Daoy (cell line): ENCODE measurements at places on chromosomes 1 and 21.

DNA sequence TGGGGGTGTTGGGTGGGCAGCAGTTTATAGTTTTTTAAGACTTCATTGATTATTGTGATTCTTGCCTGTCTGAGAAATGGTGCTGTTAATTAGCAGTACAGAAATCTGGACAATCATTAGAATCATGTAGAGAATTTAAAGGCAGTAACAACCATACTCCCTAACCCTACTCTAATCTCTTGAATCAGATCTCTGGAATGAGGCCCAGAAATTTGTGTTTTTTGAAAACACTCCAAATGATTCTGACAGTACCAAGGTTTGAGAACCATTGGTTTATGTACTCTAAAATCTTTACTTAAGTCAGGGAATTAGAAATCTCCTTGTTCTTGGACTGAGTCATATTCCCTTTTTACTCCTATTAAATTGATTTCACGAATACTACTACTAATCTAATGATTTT, 24.0 kb downstream of the FNBP1L start:
- peak; percentile 33 for DNase-seq

DNA sequence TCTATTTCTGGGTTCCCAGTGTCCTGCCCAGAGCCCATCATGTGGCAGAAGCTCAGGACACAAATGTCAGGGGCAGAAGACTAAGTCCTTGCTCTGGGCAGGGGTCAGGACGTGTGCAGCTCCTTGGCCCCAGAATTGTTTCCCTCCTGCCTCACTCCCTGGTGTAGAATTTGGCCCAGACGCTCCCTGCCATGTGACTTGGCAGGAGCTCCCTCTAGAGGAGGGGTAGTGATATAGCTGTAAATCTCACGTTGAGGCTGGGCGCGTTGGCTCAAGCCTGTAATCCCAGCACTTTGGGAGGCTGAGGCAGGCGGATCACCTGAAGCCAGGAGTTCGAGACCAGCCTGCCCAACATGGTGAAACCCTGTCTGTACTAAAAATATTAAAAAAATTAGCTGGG, 91.2 kb downstream of the UBIAD1 start:
- no peak for DNase-seq

- DNase-seq: peak; percentile 13
These were observed 159.9 kb upstream of the NR5A2 start for GRCh38 chr1:199867601-199868000.

DNA sequence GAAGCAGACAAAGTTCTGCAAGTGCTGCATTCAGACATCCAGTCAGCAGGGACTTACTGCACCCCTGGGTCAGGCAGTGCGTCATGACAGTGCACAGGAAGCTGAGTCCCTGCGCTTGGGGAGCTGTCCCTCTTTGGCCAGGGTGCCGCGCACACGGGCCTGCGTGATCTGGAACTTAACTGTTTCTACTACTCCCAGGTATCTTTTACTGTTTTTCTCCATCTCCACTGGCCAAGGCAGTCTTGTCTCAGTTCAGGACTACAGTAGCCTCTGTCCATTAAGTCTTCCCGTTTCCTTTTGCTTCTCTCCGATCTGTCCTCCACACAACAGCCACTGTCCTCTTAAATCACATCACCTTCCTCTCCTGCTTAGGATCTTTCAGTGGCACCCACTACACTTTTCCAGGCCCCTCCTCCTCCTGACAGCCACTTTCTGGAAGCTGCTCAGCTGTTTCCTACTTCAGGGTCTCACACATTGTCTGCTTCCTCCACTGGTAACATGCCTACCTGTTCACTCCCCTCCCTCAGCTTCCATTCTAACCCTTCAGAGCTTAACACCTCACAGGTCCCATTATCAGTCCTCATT, 15.9 kb downstream of the ERRFI1 start:
- no peak for DNase-seq

- no peak for DNase-seq
These were observed 167.5 kb downstream of the ZNF281 start for GRCh38 chr1:200242110-200243041.

- DNase-seq: no peak
These were observed 198.7 kb downstream of the SETD4 start for GRCh38 chr21:35861661-35862060.

GRCh38 chr1:54519709-54520108, 28.3 kb upstream of the ACOT11 start:
- DNase-seq: peak; percentile 11

GRCh38 chr1:45802343-45803298, 791 bp upstream of the MAST2 start:
- peak; percentile 97 for DNase-seq
